ENCODE measurements at places on chromosomes 6 and 20.

- DNase-seq = no peak
These were observed 246.7 kb downstream of the MAFB start for GRCh38 chr20:40442181-40442963.

- DNase-seq = no peak
These were observed 32.5 kb downstream of the RIPOR3 start for GRCh38 chr20:50658804-50659380.

- DNase-seq = no peak
These were observed 7.2 kb upstream of the GATA5 start for GRCh38 chr20:62482974-62483373.

DNA sequence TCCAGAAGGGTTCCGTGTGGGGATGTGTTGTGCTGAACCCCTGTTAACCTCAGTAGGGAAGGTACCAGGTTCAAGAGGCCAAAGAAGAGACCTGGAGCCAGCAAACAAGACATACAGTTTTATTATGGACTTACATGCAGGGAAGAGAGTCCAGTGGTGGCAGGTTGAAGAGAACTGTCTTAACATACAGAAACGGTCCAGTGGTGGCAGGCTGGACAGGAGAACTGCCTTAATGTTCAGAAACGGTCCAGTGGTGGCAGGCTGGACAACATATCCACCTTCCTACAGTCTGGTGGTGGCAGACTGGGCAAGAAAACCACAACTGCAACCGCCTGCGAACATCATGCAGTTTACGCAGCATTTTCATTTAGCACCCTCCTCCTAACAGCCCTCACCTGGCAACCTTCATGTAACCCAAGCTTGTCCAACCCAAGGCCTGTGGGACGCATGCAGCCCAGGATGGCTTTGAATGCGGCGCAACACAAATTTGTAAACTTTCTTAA, 75.9 kb downstream of the PHACTR3 start:
- no peak for DNase-seq

- DNase-seq = no peak
These were observed 4.7 kb downstream of the CUL9 start for GRCh38 chr6:43186706-43187105.

- no peak for DNase-seq
These were observed 15.8 kb downstream of the GJA1 start for GRCh38 chr6:121451250-121451649.

Measured in activated CD8-positive, alpha-beta memory T cell treated with anti-CD3 and anti-CD28 coated beads for 1 hour (primary cell).